M059J (cell line): ENCODE measurements at places on chromosomes 13 and 19.

DNA sequence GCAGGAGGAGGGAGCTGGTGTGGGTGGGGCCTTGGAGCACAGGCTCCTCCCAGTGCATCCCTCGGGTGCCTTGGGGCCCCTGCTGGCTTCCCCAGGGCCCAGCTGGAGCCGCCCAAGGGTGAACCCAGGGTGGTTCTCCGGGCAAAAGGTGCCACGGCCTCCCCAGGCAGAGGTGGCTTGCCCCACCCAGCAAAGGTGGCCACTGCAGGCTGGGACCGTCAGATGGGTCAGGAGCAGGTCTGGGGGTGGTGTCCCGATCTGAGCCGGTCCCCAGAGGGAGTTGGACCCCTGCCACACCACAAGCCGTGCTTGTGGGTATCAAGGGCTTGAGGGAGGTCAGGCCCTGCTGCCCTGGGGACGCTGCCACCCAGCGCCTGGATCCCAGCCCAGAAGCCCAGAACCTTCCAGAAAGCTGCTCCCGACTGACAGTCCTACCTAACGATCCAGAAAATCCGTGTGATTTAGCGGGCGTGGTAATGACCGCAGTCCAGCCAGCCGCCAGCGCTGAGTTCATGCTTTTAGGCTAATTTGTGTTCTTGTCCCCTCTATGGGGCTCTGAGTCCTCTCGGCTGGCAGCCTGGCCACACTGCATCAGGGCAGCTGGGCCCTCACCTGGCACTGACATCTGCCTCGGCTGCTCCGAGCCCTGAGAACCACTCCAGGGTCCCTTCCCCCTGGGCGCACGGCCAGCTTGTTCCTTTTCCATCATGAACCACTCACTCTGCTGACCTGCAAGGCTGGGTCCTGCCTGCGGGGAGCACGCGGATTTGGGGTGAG is 5.0 kb upstream of the GRIN3B start:
- DNase-seq = peak; percentile 94

DNA sequence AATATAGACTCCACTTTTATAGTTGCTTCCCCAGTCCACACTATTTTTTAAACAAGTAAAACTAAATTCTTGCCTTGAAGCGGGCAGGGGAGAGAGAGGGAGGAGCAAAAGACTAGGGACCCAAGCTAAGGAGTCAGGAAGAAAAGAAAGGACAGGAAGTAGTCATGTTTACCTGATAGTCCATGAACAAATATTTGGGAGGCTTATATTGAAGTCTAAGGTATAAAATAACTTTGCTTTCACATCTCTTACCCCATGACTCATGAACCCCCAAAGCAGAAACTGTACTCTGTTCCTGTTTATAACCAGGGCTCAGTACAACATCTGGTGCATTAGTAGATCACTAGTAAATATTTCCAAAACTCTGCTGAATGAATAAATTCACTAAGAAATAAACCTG is 67.3 kb downstream of the ZAR1L start:
- no peak for DNase-seq

DNA sequence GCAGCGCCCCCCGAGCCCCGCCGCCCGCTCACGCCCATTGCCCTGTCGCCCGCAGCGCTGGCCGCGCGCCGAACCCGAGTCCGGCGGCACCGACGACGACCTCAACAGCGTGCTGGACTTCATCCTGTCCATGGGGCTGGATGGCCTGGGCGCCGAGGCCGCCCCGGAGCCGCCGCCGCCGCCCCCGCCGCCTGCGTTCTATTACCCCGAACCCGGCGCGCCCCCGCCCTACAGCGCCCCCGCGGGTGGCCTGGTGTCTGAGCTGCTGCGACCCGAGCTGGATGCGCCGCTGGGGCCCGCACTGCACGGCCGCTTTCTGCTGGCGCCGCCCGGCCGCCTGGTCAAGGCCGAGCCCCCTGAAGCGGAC is 518 bp downstream of the KLF2 start:
- DNase-seq = no peak

- DNase-seq = no peak
These were observed 7.3 kb downstream of the RASAL3 start for GRCh38 chr19:15456871-15457700.

DNA sequence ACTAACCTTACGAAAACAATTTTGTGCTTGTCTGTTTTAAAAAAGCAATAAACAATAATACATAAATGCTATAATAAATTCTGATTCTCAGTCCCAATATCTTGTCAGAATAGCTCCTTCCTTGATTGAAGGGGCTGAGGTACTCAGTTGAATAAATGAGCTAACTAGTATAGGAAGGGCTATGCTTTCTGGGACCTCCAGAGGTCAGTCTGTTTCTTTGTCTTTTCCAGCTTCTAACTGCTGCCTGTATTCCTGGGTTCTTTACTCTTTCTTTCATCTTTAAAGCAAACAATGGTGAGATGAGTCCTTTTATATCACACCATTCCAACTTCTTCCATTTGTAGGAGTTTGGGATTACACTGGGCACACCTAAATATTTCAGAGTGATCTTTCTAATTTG is 1297.0 kb upstream of the ATXN8OS start:
- DNase-seq = no peak

- DNase-seq = no peak
These were observed 10.5 kb downstream of the ZIC2 start for GRCh38 chr13:99991828-99992775.

DNA sequence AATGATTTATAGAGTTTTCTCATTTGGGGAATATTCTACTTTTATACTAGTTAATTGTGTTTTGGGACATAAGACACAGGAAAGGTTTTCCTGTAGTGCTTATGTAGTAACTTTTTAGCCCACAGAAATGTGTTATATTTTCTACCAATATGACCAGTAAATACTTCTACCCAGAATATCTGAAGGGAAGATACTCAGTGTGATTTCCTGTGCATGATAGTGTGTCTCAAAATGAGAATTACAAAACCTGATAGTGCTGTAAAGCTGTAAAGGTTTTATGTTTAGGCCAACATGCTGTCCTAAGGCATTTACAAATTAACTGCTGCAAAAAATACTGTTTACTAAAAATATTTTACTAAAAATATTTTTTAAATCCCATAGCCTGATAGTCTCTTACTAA is 126.8 kb downstream of the RXFP2 start:
- DNase-seq = no peak

GRCh38 chr13:20390526-20391175 is 135.0 kb downstream of the CRYL1 start:
- DNase-seq = no peak
